ENCODE measurements at places on chromosomes 2 and 18.

DNA sequence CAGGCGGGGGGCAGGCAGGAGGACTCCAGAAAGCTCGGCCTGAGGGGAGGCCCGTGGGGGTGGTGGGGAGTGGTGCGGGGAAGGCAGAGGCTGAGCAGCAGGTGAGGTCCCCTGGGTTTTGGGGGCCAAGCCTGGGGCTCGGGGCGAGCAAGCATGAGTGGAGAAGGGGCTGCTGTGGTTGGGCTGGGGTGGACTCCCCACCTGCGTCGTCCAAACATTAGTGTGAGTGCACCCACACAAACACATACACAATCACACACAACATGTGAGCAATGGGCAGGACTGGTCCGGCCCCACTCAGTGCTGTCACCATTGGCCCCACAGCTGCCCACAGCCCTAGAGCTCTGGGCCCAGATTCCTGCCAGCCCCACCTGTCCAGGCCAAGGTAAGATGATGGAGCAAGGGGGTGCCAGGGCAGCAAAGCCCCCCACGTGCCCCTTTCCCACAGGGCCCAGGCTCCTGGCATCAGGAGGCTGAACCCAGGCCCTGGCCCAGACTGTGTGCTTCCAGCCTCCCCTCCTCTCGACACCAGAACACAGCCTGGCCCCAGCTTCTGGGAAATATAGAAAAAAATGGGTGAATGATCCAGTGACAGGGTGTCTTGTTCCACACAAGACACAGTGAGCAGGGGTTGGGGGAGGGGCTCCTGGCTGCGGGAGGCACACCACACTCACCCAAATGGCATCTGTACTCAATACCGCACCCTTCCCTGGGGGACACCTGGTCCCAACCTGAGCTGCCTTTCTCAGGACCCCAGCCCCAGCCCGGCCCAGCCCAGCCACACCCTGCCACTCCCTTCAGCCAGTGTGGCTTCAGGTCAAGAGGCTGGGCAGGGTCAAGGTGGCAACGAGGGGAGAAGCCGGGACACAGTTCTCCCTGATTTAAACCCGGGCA lies 463 bp upstream of the ALPP start:
- DNase-seq, result no peak

GRCh38 chr2:179442206-179442605 lies 177.6 kb upstream of the SESTD1 start:
- no peak for DNase-seq

DNA sequence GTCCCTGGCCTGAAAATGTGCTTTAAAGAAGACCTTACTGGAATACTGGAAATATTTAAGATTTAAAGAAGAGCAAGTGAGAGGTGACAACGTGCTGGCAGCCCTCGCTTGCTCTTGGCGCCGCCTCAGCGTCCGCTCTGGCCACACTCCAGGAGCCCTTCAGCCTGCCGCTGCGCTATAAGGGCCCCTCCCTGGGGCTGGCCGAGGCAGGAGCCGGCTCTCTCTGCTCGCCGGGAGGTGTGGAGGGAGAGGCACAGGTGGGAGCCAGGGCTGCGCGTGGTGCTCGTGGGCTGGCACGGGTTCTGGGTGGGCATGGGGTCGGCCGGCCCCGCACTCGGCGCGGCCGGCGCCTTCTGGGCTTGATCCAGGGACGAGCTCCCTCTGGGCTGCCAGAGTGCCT lies 2.9 kb upstream of the COQ10B start:
- DNase-seq, result no peak

DNA sequence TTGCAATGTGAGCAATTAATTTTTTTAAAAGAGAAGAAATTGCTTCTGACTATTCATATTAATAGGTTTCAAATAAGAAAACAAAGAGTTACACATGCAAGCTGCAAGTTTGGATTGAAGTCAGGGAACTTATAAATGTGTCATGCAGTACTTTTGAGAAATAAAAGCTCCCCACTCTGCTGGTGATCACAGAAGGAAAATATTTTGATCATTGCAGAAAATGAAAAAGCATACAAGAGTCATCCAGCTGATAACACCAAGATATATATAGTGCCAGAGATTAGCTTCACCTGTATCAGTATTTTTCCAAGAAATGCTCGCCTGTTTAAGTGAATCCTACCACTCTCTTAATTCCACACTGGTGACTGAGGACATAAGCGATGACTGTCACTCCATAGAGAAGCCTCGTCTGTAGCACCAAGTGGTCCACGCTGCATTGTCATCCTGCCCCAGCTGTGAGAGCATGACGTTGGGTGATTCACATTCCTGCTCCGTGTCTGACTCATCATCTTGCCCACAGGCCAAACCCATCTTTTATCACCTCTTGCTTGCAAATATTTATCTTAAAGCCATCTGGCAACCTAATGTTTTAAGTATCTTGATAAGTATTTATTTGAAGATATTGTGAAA lies 178.0 kb downstream of the ASXL3 start:
- DNase-seq, result no peak

- no peak for DNase-seq
Observed at GRCh38 chr2:9392898-9393765, 30.2 kb downstream of the ITGB1BP1 start.

DNA sequence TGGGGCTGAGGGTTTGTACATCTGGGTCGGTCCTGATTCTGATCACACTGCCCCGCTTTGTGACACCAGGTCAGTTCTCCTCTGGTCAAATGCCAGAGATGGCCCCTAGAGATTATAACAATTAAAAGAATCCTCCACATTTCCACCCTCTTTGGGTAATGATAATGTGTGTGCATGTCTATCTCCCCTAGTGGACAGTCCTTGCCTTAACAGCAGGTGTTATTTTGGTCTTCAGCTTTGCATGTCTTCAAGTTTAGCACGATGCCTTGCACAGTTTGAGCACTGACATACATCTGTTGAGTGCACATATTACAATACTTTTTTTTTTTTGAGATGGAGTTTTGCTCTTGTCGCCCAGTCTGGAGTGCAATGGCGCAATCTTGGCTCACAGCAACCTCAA lies 25.7 kb upstream of the COX7A2L start:
- DNase-seq, result no peak

- no peak for DNase-seq
Observed at GRCh38 chr2:144550911-144551310, 31.0 kb upstream of the ZEB2 start.

GRCh38 chr2:56333812-56334485 lies 150.2 kb downstream of the CCDC85A start:
- DNase-seq, result no peak

Measured in activated T-helper 1 cell treated with anti-CD3 and anti-CD28 coated beads, Interleukin-2, amount 50 U/mL, for 16 hours (primary cell).